ENCODE measurements at places on chromosomes 1 and 21.

DNA sequence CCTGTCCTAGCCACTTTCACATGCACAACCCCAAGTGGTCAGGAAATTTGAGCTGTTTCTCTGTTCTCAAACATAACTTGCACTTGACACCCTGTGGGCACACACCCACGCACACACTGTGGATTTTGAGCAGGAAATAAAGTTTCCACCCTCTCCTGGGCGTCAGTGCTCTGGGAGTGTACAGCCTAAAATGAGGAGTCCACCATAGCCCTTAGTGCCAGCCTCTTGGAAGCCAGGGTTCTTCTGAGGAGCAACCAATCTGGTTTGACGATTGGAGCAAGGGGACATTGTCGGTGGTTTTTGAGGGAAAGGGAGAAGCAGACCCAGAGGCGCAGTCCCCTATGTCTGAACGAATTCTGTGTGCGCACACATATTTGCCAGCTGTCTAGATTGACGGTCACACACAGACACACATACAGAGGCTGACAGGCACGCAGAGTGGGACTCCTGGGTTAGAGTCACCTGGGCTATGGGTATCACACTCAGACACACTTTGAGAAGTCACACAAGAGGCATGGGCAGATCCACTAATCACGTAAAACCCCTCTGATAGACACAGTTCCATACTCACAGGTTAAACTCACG, 2.7 kb downstream of the DMBX1 start:
- DNase-seq: no peak

- DNase-seq: no peak
Measured at GRCh38 chr1:232622378-232622777, 7.6 kb downstream of the SIPA1L2 start.

DNA sequence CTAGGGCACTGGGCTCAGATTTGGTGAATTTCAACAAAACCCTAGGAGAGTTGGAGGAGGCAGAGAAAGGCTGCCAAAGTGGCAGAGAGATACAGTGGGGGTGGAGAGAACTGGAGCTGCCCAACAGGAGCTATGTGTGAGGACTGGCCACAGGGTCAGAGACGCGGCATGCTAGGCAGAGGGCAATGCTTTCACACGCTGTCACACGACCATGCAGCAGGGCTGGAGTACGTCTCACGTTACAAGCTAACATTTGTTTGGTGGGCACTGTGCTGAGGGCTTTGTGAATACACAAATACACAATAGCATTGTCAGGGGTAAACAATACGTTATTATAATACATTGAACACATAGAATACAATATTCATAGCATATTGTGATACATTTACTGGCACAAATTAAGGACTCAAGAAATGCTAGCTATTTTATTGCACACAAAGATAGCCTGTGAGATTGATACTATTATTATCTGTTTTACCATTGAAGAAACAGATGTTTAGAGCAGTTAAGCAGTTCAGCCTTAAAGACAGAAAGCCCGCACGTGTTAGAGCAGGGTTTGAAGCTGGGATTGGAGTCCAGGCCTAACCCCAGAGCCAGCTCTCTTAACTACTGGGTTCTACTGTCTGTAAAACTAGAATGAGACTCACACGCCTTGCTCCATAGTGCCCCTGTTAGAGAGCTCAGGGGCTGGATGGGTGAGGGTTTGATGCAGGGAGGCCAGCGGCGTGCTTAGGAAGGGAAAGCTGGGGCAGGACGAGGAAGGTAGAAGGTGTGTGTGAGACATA, 4.5 kb downstream of the RAB7B start:
- DNase-seq: no peak

- DNase-seq: no peak
Measured at GRCh38 chr1:153774026-153774595, 1.1 kb upstream of the SLC27A3 start.

DNA sequence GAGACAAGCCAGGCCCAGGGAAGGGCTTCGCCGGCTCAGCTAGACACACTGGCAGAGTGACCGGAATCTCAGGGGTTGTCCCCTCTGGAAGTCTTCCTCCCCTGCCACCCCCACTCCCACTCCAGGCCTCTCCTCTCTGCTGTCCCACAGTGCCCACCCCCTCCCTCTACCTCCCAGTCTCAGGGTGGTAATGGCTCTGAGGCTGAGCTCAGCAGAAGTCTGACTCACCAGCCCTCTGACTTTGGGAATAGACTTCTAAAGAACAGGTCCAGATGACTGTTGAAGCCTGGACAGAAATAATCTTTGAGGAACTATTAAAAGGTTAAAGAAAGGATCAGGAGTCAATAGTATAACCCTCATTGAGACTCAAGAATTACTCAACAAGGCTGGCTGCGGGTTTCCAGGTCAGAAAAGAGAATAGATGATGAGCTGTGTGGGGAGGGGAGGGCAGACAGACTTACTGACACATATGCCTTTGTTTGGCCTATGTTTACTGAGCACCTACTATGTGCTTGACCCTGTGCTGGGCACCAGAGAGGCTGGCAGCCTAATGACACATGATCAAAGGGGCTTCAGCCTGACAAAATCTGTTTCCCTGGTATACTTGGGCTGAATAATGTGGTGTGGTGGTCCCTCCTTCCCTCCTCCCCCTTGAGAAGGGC, 8.2 kb downstream of the HCRTR1 start:
- no peak for DNase-seq

DNA sequence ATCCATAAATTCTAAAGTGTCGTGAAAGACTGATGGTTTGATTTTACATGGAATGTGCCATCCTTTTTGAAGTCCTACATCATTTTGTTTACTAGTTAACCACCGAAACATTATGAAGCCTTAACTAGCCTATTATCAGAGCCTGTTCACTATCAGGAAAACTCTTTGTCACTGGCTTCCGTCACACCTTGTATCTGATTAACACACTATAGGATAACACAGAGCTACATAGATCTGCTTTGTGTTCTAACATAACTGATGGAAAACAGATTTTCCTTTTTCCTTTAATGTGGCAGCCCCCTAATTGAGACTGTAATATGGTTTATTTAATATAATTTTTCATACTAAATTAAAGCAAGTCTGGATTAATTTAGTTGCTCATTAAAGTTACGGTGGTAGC, 74.5 kb upstream of the SCYL3 start:
- DNase-seq: no peak

DNA sequence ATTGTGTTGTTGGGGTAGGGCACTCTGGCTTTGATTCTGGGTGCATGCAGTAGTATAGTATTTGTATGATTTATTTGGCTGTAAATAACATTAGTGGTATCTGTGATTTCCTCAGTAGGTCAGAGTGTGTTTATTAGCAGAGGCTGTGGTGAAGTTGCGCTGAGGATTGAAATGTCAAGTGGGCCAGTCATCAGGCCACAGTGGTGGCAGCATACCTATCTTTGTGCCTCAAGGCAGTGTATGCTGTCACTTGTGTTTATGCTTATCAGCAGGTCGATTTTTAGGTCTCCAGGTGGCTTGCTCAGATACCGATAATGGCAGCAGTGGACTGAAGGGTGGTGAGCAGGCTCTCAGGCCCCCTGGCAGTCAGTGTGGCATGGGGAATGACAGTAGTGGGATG, 11.3 kb downstream of the LY9 start:
- DNase-seq: no peak

DNA sequence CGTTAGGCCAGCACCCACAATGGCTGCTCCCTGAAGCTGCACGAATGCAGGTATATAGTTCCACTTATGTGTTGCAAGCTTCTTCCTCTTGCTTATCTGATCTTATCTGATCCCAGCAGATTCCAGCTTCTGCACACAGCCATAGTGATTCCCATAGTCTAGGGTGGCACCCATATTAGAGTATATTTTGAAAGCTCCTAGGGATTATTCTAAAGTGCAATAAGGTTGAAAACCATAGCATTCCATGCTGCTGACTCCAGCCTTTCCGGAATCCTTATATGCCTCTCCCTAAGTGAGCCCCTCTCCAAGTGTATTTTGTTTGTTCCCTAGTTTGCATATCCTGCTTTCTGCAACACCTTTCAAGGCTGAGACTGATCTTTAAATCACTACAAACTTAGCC, 432.0 kb downstream of the SETD4 start:
- no peak for DNase-seq

GRCh38 chr1:67143966-67144365, 9.2 kb upstream of the C1orf141 start:
- DNase-seq: no peak

- no peak for DNase-seq
Measured at GRCh38 chr1:53567450-53567849, 108.3 kb downstream of the DMRTB1 start.

DNA sequence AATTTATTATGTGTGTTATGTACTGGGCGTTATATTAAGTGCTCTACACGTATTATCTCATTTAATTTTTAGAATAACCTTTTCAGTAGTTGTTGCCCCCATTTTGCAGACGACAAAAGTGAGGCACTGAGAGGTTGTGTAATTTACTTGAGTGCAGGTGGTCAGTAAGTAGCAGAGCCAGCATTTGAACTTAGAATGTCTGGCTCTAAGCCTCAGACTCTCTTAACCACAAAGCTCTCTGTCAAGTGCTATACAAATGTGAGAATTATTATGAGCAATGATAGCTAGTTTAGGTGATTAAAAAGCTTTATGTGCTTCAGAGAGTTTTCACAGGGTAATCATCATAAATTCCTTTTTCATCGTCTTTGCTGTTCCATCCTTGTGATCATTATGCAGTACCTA, 96.3 kb upstream of the UBE2U start:
- no peak for DNase-seq

DNA sequence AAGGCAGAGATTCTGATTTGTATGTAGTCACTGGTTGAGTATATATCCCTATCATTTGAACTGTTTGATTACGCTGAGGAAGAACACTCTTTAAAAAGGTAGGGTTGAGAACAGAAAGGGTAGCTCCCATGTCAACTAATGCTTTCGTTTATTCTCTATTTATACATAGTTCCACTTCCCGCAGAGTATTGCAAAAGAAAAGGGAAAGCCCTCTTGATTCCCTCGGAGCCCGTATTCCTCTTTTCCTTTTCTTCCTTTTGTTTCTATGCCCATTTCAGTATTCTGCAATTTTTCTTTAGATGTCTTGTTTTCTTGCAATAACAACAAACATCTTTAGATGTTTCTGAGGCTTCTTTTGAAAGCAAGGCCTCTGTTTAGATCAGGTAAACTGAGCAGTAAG, 78.2 kb downstream of the DNTTIP2 start:
- DNase-seq: no peak

DNA sequence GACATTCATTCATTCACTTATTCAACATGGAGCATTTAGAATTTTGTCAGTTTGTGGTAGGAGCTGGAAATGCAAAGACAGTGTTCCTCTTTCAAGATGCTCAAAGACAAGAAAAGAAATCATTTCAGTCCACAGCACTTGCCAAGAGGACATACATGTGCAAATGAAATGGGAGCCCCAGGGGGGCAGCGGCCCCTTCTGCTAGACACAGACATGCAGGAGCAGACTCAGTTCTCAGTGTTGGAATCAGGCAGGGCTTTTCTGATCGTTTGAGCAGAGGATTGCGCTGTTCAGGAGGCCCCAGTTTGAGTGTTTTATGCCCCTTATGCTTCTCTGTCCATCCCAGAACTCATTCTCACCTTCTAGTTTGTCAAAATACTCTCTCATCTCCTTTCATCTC, 35.6 kb upstream of the VASH2 start:
- DNase-seq: no peak

DNA sequence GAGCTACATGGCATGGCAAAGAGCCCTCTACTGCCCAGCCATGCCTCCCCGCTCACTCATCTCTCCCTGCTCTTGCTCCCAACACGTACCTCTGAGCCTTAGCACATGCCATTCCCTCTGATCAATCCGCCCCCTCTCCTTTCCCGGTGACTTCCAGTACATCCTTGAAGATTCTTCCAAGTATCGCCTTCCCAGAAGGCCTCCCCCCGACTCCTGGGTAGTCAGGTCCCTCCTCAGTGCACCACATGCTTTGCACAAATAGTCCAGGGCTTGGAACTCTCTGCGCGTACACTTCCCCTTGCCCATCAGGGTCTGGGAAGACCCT, 77.0 kb upstream of the IFFO2 start:
- DNase-seq: no peak

- no peak for DNase-seq
Measured at GRCh38 chr1:10673109-10673711, 123.2 kb downstream of the CASZ1 start.

- DNase-seq: no peak
Measured at GRCh38 chr1:16521288-16521583, 7.2 kb upstream of the RNU1-1 start.

DNA sequence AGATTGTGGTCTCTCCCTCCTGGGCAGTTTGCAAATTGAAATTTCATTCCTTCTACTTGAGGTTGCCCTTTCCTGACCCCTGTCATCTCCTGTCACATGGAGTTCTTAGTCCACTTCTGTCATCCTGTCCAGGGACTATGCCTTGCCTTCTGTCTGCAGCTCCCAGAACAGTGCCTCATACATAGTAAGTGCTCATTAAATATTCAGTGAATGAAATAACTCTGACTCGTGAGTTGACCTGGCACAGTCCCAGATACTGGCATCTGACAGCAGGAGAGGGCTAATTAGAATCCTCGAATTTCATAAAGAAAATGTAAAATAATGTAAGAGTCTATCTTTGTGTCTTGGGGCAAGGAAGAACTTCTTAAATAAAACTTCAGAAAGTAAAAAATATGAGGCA, 50.8 kb downstream of the CNIH3 start:
- DNase-seq: no peak

DNA sequence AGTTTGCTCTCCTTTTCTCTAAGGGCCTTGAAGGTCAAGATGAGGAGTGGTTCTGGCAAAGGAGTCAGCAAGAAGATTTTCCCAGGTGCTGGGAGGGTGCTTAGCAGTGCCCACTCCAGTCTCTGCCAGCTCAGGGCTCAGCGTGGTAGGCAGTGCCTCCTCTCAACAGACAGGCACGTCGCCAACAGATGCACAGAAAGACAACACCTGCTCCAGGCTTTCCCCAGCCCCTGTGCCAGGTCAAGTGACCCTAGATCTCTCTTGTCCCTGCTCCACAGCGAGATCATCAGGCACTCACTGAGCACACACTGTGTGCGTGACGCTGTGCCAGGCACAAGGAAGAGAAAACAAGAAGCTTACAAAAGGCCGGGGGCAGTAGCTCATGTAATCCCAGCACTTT, 86.0 kb downstream of the CASZ1 start:
- no peak for DNase-seq

- no peak for DNase-seq
Measured at GRCh38 chr1:177209357-177209756, 38.6 kb downstream of the BRINP2 start.

GRCh38 chr1:185674201-185674600, 60.0 kb upstream of the HMCN1 start:
- DNase-seq: no peak

- no peak for DNase-seq
Measured at GRCh38 chr21:42622284-42622683, 31.1 kb upstream of the PDE9A start.

DNA sequence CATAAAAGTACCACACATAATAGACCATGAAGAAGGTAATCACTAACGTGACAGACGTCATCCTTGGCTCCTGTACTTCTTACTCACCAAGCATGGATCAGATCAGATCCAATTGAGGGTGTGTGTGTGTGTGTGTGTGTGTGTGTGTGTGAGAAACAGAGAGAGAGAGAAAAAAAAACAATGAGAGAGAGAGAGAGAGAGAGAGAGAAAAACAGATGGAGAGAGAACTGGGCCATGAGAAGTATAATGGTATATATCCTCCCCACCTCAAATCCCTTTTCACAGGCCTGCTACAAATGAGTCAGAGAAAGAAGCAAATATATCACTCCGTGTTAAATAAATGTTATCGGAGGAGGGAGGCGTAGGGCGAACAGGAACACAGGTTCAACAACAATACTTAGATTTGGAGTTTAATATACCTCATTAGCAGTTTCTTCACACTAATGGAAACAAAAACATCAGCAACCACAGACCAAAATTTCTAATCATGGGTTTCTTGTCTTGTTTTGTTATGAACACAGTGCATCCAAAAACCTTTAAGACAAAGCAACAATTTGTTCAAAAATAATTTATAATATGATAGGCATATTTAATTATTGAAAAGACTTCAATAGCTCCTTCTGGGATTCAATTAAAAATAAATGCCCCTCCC, 45.3 kb downstream of the TIAM1 start:
- DNase-seq: no peak

Measured in effector memory CD4-positive, alpha-beta T cell (primary cell).